ENCODE measurements at places on chromosomes 1 and 21.

DNA sequence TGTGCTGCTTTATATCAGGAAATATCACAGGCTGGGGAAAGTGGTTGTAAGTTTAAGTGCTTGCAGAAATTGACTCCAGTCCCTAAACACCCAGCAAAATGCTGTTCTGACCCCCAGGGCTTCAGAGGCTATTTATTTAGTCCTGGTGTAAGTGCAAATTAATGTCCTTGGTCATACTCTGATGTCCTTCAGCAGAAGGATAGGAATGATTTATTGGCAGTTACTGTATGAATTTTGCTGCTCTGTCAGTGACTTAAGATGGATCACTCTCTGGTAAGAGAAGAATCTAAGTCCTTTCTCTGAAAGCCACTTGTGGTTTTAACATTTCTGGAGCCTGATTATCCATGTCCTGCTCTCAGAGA is 21.9 kb downstream of the FAM20B start:
- no peak for DNase-seq

GRCh38 chr21:34345892-34346291 is 17.9 kb upstream of the KCNE2 start:
- no peak for DNase-seq

DNA sequence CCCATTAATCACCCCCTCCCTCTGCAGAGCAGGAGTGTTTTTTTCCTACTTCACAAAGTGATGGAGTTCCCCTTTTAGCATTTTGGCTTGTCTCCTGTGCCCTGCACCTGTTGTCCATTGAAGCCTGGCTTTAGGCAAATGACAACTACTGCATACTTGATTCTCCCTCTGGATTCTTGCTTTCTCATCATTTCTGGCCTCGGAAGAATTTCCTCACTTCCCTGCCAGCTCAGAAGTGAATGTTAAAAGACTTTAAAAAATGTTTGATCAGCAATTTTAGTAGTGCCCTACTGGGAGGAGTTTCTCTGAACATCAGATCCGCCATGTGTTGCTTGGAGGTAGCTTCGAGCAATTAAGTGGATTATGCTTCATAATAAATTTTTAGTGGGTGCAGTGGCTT is 28.1 kb downstream of the RCOR3 start:
- no peak for DNase-seq

- no peak for DNase-seq
Observed at GRCh38 chr1:246779561-246780175, 55.5 kb downstream of the SCCPDH start.

GRCh38 chr1:161227196-161227871 is 1.5 kb downstream of the TOMM40L start:
- DNase-seq, result peak; percentile 83

DNA sequence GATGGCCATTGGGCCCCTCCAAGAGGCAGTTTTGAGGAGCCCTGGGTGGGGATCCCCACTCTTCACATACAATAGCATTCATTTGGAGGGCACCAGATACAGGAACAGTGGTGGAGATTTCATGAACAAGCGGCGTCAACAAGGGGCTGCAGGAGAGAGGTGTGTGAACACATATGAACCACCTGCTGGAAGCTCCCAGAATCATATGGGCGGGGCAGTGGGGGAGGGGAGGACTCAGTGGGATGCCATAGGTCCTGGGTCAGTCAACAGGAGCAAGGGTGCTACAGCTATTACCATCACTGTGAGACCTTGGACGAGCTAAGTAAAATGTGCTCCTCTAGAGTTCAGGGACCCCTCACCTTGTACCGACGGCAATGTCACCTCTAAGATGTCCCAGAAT is 100.4 kb upstream of the IRF2BP2 start:
- DNase-seq, result no peak

- DNase-seq, result no peak
Observed at GRCh38 chr21:33747420-33747819, 105.1 kb downstream of the ITSN1 start.

- no peak for DNase-seq
Observed at GRCh38 chr21:34270411-34270810, 93.4 kb upstream of the KCNE2 start.

DNA sequence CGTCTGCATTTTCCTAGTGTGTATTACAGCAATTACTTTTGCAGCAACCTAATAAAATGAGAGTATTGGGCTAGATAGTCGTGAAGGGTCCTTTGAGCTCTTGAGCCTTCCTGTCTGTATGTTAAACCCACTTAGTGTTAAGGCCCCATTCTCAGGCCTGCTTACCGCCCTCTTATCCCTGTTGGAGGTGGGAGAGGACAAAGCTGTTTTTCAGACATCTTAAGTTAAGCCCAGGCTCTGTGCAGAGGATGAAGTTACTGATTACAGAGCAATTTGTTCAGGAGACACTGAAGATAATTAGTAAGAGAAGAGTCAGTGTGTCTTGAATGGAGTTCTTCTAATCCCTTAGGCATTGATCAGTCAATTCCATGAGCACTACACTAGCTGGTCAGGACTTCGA is 114.6 kb downstream of the UCK2 start:
- DNase-seq, result no peak

GRCh38 chr1:74673351-74674111 is at the start of gene ERICH3:
ERICH3 (minus strand) TSS chr1:74673792; CDS start chr1:74673519, 273 bp downstream.
- peak; percentile 72 for DNase-seq

GRCh38 chr1:27341525-27342252 is at the start of gene SYTL1:
SYTL1 (plus strand) TSS chr1:27342022; CDS start chr1:27345335, 3,313 bp downstream.
- DNase-seq, result peak; percentile 61

GRCh38 chr1:189180057-189180456 is 1297.6 kb downstream of the BRINP3 start:
- no peak for DNase-seq

GRCh38 chr1:150809651-150810050 is 1.6 kb upstream of the CTSK start:
- no peak for DNase-seq

DNA sequence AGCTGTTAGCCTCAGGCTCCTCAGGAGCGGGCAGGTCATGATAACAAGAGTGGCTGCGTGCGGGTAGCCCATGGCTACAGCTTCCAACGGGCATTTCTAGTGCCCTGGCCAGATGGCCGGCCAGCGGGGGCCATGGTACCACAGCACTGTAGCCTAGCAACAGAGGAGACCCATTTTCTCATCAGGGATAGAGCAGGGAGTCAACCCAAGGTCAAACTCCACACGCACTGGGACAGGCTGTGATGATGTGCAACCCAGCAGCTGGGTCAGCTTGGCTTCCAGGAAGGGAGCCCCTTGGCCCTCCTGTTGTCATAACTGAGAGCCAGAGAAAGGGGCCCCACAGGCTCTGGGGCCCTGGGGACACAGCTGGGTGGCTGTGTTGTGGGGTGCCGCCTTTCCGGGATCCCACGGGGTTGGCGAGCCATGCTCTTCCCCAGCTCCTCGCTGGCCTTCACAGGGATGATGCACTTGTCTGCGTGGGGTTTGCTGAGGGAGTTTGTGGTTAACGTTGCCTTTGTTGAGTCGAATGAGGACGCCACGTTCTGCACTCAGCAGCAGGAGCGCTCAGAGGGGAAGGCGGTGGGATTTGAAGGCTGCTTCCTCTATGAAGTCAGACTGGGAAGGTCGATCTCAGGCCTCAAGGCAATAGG is 46.3 kb downstream of the COL18A1 start:
- DNase-seq, result no peak

DNA sequence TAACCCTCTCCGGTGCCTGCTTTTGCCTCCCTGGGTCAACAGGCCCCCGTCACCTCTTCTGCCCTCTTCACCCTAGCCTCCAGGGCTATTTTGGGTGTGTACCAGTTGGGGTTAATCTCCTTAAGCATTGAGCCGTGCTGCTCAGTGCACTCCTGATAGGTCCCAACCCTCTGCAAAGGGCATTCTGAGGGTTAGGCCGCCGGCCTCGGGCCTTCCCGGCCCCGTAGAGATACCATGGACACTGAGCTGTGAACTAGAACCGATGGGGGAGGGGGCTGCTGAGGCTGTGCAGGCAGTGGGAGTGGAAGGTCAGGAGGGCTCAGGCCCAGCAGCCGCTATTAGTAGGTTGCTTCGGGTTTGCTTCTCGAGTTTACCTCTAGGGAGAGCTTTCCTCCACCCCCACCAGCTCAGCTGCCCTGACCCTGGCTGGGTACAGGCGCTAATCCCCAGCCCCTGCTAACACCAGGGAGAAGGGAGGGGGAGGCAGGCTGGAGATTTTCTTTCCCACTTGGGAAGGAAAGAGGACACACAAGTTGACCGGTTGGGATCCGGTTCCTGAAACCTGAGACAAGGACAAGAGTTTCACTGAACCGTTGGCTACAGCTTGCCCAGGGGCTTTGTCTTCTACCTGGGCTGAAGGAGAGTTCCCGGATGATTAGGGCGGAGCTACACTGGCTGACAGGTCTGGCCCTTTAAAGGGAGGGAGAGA is 4.8 kb downstream of the LMOD1 start:
- peak; percentile 78 for DNase-seq

GRCh38 chr1:99704356-99704816 is 58.5 kb downstream of the PALMD start:
- no peak for DNase-seq

- DNase-seq, result peak; percentile 75
Observed at GRCh38 chr1:38919130-38919529, 22.5 kb downstream of the RHBDL2 start.
